Fibroblast of gingiva (primary cell): ENCODE measurements at places on chromosomes 6 and 20.

- DNase-seq = no peak
Measured at GRCh38 chr6:4395386-4395785, 260.0 kb upstream of the ECI2 start.

GRCh38 chr20:2656471-2657117 is 4.2 kb downstream of the NOP56 start:
- DNase-seq = no peak

GRCh38 chr6:105609375-105609991 is 206.6 kb upstream of the PREP start:
- DNase-seq = peak; percentile 61

DNA sequence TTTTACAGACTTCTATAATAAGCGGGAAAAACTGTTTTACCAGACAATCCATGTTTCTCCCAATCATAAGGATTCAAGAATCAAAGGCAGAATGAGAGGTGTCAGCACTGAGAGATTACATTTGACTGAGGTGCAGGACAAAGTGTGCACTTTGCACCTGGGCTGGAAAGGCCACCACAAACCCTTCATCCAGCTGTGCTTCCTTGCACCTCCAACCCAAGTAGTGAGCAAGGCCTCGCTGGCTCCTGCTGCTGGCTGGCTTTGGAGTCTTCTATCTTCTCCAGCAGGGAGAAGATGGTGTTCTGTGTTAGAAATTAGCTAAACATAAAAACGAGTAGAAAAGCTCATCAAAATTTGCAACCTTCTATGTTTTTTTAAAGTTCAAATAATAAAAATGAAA is 77.7 kb downstream of the CHD6 start:
- DNase-seq = no peak

DNA sequence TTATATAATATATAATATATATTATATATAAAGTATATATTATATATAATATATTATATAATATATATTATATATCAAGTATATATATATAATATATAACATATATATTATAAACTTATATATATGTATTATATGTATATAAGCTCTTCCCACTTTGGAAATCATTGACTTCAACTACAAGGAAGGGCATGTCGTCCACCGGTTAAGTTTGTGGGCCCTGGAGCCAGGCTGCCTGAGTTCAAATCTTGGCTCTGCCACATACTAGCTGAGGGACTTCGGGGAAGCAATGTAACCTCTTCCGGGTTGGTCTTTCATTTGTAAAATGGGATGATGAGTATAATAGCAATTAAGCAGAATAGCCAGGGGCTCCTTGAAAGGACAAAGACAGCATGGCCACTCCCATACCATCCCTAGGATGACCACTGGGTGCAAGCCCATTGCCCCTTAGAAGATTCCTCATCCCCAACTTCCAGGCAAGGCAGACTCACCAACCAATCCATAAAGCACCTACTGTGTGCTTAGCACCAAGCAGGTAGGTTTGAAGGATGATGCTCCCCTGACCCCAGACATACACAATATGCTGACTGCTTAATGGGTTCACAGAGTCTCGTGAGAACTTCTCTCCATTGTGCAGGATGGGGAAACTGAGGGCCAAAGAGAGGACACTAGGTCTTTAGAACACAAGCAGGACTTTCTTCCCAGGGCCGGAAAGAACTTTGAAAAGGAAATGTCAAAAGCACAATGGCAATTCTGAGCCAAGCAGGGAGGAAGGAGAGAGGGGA is 163.2 kb downstream of the MRPL14 start:
- DNase-seq = no peak

DNA sequence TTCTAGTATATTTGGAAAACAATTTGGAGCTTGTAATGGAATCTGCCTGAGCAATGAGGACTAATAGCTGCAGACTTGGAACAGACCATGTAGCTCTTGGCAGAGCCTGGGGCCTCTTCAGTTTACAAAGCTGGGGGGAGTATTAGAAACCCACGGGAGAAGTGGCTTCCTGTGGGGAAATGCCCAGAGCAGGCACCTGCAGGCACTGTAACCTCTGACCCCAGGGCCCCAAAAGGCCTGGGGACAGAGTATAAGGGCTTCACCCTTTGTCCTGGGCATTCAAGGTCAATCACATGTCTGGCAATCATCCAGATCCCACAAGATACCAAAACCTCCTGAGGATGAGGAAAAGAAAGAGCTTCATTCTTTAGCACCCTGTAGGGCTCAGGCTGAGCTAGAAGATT is 19.4 kb downstream of the PKIG start:
- DNase-seq = peak; percentile 91

DNA sequence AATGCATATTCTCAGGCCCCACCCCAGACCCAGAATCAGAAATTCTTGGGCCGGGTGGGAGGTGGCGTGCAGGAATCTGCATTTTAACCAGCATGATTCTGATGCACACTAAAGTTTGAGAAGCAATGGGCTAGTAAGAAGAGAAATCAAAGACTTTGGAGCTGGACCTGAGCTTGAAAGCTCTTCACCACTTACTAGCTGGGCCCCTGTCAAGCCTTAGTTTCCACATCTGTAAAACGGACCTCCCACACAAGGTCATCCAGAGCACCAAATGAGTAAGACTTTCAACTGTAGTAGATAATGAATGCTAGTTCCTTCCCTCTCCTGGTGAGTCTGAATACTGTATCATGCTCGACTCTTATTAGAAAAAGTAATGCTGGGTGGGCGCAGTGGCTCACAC is 87.0 kb downstream of the TBC1D7 start:
- DNase-seq = no peak

GRCh38 chr6:90468080-90468479 is 118.8 kb downstream of the MAP3K7 start:
- DNase-seq = no peak

GRCh38 chr6:124443541-124443940 is 518.7 kb upstream of the RNF217 start:
- no peak for DNase-seq

GRCh38 chr6:157045831-157046454 is 268.8 kb downstream of the ARID1B start:
- peak; percentile 52 for DNase-seq

- DNase-seq = peak; percentile 71
Measured at GRCh38 chr6:67131827-67132226, 1424.8 kb upstream of the EYS start.

DNA sequence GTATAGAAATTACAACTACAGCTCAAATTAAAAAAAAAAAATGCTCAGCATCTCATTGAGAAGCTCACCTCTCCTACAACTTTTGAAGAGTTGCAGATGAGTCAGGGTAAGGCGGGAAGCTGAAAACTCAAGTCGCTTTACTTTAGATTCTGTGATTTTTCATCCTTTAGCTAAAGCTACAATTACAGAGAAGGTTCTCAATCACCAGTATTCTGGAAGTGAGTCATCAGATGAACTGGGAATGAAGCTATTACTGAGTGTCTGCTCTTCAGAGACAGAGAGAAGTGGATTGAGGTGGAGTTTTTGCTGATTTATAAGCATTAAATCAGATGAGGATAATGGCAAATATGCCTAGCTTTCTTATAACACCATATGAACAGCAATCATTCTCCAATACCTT is 91.9 kb downstream of the TFAP2A start:
- DNase-seq = no peak

- DNase-seq = peak; percentile 63
Measured at GRCh38 chr6:26286168-26286877, 78.7 kb upstream of the BTN3A2 start.

DNA sequence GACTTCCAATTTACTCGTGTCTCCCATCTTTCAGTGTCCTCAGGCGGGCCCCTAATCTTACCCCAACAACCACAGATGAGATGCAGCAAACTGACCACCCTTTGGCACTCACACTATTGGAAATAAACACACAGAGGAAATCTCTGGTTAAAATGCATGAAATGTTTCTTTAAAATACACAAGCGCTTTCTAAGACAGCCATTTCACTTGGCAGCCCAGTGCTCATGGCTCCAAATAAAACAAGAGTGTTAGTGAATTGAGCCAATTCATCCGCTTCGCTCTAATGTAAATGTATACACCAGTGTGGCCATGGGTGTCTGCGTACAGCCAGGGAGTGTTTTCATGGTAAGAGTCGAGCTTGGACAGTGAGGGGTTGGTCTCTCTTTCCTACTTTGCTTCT is 282.9 kb downstream of the CLIC5 start:
- no peak for DNase-seq

DNA sequence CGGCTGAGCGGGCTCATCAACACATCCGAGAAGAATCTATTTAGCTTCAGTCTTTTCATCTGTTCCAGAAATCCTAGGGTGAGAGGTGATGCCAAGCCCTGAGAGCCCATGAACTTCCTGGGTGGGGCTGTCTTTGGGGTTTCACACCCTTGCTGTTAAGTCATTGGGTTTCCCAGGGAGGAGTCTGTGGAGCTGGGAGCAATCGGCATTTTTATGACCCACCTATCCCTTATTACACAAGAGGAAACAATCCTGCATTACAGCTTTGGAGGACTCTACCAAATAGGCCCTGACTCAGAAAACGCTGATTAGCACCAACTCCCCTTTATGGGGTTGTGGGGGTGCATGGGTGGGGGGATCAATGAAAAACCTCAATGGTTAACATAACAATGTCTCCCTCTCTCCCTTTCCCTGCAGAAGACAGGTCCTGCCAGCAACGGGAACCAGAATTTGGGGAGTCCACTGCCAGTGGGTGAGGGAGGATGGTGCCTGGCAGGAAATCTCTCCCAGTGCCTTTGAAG is 46.3 kb downstream of the EZR start:
- no peak for DNase-seq

DNA sequence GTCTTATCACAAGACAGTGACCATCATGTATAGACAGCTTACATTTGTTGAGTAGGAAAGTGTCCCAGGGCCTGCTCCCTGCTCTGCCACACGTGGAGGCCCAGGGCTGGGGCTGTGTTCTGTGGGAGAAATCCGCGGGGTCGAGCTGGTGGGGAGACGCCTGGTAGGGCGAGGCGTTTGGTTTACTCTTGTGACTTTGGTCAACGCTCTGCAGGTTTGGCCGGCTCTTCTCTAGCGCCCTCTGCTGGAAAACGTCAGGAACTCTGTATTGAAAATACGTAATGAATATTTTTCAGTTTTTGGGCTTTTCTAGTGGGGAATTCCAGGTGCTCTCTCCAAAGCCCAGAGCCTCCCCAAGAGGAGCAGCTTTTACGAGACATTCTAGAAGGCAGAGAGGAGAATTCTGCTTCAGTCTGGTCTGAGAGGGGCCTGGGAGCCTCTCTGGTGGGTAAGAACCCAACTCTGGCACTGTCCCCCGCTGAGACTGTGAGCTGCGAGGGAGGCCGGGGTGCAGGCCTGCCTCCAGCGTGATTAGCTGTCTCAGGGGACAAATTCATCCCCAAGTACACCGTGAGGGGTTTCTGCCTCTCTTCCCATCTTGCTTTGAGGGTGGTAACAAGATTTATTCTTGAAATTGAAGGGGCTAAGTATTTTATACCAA is 112.6 kb upstream of the RALGAPA2 start:
- no peak for DNase-seq

GRCh38 chr6:158554611-158555361 is 5.1 kb upstream of the TMEM181 start:
- no peak for DNase-seq

- DNase-seq = no peak
Measured at GRCh38 chr6:156618600-156619205, 158.5 kb upstream of the ARID1B start.

GRCh38 chr20:63781181-63781580 is 41.6 kb downstream of the SLC2A4RG start:
- no peak for DNase-seq

DNA sequence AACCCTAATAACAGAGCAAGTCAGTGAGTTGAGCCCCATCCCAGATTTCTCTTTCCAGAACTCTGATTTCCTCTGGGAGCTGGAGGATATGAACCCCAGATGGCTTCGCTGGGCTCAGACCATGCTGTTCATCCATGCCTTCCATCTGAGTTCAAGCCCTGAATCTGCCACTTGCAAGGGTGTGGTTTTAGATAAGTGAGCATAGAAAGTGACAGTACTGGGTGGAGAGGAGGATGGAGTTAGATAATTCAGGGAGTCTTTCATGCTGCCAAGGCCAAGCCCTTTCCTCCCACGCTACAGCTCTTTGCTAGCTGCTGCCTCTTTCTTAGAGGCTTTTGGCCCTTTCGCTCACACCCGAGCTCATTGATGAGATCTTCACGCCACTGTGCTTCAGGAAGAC is 57.2 kb upstream of the MAFB start:
- no peak for DNase-seq

DNA sequence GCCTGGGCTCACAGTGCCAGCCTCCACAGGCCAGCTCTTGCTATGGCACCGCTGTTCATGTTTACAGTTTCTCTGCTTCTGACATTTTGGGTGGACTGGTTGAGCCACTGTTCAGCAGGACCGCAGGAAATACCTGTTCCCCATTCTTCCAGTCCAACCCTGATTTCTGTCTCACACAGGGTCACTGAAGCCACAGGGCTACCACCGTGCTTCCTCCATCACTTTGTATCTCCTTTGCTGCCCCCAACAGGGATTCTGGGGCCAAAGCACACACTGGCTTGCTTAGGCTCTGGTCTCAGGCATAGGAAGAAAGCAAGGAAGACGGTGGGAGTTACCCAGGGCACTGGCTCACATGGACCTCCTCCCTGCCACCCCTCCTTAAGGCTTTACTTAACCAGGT is 164.5 kb downstream of the UNC5CL start:
- DNase-seq = no peak

DNA sequence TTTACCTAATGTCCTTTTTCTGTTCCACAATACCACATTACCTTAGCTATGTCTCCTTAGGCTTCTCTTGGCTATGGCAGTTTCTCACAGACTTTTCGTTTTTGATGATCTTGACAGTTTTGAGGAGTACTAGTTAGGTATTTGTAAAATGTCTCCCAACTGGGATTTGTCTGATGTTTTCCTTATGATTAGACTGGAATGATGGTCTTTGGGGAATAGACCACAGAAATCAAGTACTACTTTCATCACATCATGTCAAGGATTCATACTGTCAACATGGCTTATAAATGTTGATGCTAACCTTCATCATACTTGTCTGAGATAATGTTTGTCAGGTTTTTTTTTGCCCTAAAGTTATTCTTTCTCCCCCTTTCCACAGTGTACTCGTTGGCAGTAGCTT is 78.2 kb upstream of the FOXO3 start:
- no peak for DNase-seq

DNA sequence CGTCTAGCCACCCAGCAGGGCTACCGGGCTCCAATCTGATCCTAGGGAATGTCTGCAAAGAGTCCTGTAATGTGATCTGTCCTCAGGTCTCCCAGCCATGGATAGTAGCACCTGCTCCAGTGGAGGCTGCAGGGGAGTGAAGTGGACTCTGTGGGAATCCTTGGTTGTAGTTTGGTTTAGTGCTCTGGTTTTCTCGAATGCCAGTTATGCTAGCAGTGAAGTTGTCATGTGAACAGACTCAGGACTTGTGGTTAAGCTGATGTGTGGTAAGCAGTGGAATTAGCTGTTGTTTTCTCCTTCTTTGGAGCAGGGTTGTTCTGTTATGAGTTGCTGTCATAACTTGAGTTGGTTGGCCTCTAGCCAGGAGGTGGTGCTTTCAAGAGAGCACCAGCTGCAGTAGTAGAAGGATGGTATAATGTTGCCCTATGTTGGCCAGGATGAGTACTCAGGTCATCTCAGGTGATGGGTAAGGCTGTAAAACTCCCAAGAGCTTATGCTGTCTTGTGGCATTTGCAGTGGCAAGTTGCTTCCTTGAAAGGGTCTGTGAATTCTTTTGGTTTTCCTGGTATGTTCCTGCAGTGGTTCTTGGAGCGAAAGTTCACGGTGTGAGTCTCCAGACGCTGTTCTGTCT is 390.2 kb downstream of the UTRN start:
- DNase-seq = peak; percentile 85
